ENCODE measurements at places on chromosomes 3 and 15.

GRCh38 chr3:186566772-186567071 lies 417 bp downstream of the TBCCD1 start:
- no peak for DNase-seq

DNA sequence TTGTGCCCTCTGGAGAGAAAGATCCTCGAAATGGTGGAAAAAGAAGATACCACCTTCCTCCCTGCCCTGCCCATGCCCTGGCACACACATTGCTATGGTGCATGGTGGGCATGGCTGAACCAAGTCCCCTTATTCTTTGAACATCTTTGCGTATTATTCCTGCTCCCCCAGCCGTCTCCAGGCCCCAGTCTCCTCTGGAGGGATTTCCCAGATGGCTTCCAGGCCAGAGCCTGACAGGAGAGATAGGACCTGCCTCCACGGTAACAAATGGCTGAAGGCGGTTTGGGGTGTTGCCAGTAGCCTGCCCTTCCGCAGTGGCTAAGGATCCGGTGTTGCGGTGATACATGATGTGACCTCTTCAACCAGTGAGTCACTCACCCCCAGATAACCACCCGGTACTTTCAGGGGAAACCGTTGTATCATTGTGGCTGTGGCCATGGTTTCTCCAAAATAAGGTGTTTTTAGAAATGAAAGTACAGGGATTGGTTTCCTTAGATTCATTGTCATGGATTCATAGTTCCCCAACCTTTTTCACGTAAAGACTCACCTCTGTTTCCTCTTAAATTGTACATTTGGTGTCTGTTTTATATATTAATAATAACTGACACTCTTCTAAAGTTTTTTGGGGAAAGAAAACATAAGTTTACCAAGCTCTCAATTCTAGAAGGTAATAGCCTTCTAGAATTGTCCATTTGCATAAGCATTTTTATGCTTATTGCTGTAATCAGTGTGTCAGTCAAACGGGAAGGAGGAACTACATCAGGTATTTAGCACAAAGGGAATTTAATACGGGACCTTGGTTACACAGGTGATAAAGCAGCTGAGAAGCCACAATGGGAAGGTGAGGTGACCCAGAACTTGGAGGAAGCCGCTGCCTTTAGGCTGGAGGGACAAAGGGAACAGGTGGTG lies 25.9 kb downstream of the SMAD3 start:
- no peak for DNase-seq

GRCh38 chr15:72991026-72991425 lies 61.2 kb upstream of the NEO1 start:
- no peak for DNase-seq

DNA sequence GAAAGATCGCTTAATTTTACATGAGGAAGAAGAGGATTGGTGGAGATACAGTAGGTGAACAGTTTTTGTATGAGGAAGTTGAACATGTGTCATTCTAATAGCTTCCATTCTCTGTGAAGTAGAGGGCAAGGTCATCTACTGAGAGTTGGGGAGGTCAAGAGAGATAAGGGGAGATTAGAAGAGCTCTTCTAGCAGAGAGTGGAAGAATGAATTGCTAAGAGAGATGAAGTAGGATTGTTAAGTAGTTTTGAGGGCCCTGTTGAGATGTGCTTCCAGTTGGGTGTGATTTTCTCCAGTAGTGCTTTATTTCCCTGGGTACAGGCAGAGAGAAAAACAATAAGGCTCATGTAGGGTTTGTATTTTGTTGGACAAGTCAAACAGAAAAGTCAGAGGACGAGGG lies 5.2 kb downstream of the OPA1 start:
- no peak for DNase-seq

- DNase-seq, result no peak
Measured at GRCh38 chr3:190738636-190739155, 123.8 kb downstream of the GMNC start.
